ENCODE measurements at places on chromosomes 4 and X.

DNA sequence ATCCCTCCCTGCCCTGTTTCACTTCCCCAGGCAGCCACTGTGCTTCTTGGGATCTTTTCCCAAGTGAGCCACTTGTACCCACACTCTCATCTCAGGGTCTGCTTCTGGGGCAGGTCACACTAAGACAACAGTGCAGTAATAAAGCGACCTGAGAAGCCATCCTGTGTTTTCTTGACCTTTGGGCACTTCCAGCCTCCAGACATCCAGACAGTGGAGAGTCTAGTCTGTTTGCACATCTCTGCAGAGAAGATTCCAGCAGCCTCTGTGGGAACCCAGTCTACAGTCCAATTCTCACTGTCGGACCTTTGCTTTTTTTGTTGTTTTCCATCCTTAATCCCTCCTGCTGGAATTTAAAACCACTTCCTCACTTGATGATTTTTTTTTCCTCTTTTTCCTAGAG lies 50.3 kb upstream of the ATP6AP2 start:
- DNase-seq, result no peak

DNA sequence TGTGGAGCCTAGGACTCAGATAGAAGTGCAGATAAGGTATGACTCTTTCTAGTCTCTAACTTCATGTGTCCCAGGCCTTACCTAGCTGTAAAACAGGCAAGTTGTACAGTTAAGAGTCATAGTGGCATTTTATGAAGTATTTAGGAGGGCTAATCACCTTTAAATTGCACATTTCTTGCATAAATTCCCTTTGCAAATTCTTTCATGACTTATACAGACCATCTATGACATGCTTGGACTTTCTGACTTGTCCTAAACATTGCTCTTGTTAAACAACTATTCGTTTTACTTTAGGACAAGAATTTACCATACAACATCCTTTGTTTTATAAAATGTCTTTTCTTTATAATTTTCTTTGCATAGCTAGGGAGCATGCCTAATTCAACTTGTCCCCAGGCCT lies 7.8 kb upstream of the RRAGB start:
- DNase-seq, result no peak

DNA sequence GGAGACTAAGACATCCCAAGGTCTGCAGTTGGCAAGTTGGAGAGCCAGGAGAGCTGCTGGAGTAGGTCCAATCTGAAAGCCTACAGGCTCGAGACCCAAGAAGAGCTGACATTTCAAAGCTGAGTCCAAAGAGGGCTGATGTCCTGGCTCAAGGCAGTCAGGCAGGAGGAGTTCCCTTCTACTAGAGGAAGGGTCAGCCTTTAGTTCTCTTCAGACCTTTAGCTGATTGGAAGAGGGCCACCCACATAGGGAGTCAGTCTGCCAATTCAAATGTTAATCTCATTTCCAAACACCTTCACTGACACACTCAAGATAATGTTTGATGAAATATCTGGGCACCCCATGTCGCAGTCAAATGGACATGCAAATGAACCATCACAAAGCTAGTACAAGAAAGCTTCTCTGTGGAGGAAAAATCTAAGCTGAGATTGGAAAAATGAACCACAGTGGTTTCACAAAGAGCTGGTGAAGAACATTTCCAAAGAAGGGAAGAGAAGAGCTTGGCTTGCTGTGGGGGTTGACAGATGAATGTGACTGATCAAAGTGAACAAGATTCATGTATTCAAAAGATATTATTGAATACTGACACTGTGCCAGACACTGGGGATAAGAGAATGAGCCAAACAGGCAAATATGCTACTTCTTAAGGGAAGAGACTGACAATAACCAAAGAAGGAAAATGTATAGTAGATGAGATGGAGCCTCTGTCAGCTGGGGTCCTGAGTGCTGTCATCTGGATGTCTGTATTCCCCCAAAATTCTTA lies 61.2 kb downstream of the STK32B start:
- DNase-seq, result no peak

DNA sequence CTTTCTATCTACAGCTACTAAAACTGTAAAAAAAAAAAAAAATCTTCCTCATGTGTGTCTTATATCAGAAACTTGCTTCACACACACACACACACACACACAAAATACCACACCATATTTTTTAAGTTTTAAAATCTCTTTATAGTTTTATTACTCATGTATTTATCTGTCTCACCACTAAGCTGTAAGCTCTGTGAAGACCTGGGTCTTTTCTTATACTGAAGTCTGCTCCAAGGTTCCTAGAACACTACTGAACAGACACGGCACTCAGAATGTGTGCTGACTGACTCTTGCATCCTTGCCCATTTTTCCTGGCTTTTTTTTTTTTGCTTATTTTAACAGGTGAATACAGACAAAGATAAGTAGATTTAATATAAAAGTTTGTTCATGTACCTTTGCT lies 135.6 kb upstream of the CXXC4 start:
- DNase-seq, result no peak

- no peak for DNase-seq
These were observed 12.2 kb upstream of the KCNIP4 start for GRCh38 chr4:21960793-21961192.

DNA sequence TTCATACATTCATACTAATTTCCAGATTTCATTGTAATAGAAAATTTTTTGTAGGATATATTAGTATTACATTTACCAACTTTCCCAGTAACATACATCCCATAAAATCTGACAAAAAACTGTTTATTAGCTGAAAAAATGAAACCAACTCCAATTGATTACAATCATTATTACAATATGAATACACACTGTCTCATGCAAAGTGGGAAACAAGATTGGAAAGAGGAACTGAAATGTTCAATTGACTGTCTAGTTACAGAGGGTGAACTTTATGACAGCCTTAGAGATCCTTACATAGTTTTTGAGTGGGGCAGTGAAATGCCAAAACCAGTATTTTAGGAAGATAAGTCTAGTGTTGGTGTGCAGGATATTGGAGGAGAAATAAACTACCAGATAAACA lies 2.3 kb upstream of the AMBN start:
- DNase-seq, result no peak

- DNase-seq, result no peak
These were observed 51.9 kb downstream of the UBQLN2 start for GRCh38 chrX:56615282-56615681.

DNA sequence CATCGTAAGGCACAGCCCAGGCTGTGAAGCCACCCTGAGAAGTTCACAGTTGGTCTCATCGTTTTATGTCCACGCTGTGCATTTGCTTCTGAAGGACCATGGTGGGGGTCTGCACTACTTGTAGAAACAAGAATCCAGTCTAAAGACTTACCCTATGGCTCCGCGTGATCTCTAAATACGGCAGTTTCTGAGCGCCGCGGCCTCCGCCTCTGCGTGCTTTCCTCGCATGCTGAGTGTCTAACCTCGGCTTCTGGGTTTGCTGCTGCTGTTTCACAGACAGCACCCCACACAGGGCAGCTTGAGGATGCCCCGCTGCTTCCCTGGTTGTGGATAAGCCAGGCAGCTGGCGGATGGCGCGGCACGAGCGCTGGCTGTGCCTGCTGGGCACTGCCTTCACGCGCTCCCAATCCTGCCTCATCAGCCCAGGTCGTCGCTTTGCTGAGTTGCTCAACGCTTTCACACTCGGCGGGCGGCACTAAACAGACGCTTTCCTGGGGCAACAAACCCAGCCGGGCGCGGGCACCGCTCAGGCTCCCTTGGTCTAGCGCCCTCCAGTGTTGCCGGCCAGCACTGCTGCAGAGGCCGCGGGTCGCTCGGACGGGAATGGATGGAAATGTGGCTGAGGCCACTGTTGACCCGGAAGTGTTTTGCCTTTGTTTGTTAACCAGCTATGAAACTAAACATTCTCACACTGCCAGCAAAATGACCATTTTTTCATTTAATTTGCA lies 39.2 kb downstream of the FGFRL1 start:
- DNase-seq, result no peak

DNA sequence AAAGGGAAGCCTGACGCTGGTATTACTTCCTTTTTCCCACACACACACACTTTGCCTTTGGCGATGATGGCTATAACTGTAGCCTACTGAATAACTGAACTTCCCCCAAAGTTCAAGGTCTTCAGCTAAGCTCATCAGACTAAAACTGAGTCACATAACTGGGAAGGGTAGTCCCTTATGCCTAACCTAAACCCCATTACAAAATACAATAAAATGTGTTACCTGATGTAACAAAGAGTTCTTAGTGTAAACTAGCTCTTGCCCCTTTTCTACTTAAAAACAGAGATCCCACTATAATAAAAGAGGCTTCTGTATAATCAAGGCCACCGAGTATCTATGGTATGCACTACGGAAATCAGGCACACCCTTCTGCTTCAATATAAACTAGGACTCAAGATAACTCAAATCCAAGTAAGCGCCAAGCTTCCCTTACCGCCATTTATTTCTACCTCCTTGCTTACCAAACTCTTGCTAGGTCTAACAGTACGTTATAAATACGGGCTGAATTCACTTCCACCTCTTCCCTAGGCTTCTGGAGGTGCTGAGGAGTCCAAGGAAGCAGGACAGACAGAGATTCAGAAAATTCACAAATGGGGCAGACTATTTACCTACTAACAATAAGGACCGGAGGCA lies 2.4 kb downstream of the OTUD4 start:
- DNase-seq, result no peak

- no peak for DNase-seq
These were observed 127.8 kb upstream of the TBL1X start for GRCh38 chrX:9337046-9337445.

DNA sequence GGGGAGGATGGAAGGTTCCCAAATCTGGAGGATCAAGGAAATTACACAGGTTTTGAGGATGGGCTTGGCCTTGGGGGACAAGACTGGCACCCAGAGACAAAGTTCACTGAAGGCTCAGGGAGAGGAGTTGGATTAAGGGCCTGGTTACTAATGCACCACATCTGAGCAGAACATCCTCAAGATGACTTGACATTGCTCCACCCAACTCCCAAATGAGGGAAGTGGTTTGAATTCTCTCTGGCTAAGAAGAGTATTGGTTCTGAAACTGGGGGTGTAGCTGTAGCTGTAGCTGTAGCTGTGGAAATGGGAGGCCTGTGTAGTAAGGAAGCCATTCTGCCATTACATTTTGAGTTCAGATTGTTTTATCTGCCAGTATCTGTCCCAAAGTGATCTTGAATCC lies 129.4 kb downstream of the RASL11B start:
- no peak for DNase-seq

DNA sequence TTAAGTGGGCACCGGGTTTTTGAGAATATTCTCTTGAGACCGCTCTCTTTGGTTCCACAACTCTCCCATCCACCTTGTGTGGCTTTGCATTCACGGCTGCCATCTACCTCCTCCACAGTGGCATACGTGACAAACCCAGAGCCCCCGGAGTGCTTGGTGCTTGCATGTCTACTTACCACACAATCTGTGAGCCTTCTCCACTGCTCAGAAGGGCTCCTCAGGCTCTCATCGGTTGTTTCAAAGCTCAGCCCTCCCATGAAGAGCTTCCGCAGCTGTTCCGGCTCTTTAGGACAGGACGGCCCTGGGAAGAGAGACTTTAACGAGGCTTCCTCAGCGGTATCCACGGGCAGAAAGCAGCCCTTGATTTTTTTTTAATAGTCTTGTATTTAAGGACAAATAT lies 167.6 kb upstream of the ANK2 start:
- no peak for DNase-seq

DNA sequence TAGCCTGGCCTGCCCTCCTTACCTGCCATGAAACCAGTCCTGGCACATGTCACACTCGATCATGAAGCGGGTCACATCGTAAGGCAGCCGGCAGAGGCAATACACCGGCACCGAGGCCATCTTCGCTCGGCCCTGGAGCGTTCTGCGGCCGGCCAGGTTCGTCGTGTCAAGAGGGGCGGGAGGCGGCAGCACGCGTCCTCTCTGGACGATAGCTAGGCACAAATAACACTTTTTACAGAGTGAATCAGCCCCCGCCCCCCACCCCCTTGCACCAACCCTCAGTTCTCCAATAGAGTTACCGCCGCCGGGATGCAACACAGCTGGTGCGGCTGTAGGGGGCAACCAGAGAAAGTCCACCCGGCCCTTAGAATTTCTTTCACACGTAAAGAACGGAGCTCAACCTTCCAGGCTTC lies 1.7 kb downstream of the PHF8 start:
- DNase-seq, result no peak

- DNase-seq, result no peak
These were observed 278.8 kb downstream of the CFAP299 start for GRCh38 chr4:80614319-80614718.

- DNase-seq, result no peak
These were observed 40.9 kb upstream of the STS start for GRCh38 chrX:7106649-7107048.

GRCh38 chrX:38937926-38938325 lies 136.7 kb downstream of the MID1IP1 start:
- DNase-seq, result no peak

DNA sequence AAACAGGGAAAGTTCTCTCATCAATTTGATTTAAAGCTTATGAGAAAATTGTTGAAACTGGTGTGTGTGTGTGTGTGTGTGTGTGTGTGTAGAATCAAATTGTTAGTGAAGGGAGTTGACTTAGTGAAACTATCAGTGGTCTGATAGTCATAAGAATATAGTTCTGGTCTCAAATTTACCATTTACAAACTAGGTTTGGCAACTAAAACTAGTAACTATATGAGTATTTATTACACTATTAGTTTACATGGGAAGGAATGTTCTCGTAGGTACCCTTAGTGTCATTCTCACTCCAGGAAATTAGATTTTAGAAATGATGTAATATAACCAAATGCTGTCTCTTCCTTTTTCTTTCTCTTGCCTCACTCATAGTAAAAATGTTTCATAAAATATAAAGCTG lies 11.9 kb downstream of the SULT1E1 start:
- no peak for DNase-seq

Measured in NCI-H2107 (cell line).